Activated CD4-positive, alpha-beta T cell treated with anti-CD3 and anti-CD28 coated beads, Interleukin-2, amount 10 ng/mL, durations not matched to agents 7 days and 5 days (primary cell): ENCODE measurements at places on chromosomes 12 and 14. TPM values are rescaled to one million over a fixed set of nuclear protein-coding genes. Genes with fewer than 3 reads are reported as not detected.
A peak's percentile ranks its signal among the peaks of the same experiment; 100 is the strongest.

Gene OR6C2
- not detected for total RNA-seq

- no peak for DNase-seq
Observed at GRCh38 chr14:100076133-100076532, 10.9 kb downstream of the EVL start.

- no peak for DNase-seq
Observed at GRCh38 chr14:62428429-62429203, 616.6 kb downstream of the KCNH5 start.

Gene LYZ
- not detected for total RNA-seq

Gene SLC38A4
- total RNA-seq, result not detected

Gene CFAP73
- total RNA-seq, result 0.37 TPM

DNA sequence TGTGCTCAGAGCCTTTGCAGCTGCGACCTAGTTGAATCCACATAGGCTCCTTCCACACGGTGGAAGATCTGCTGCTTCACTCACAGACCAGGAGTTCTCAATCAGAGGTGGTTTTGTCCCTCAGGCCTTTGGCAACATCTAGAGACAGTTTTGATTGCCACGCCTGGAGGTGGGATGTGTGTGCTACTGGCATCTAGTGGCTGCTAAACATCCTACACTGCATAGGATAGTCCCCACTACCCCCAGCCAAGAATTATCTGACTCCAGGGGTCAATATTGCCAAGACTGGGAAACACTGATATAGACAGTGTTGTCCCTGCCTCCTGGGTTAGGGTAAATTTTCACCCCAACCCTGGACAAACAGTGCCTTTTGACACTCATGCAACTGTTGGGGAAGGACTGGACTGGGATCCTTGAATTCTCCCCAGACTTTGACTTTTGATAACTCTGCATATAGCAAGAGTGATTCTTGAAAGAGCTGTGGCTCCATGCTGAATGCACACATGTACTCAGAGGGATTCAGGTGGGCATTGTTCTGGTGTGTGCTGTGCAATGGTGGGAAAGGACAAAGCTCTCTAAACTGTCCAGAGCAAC is 39.8 kb downstream of the BAZ2A start:
- peak; percentile 36 for DNase-seq

DNA sequence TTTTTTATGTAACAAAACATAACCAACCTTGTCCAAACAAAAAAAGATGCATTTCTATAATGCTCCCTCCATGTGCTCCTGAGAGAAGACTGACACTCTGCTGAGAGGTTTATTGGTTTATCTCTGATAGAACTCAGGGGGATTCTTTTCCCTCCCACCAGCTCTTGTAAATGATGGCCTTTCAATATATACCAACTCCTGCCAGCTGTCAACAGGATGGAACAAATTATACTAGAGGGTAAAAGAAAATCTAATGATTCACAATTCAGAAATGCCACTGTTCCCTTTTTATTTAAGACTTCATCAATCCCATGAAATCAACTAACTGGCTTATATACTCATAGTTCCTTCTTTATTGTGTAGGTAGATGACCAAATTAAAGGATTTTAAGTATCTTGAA is 25.4 kb downstream of the PSMC1 start:
- no peak for DNase-seq

DNA sequence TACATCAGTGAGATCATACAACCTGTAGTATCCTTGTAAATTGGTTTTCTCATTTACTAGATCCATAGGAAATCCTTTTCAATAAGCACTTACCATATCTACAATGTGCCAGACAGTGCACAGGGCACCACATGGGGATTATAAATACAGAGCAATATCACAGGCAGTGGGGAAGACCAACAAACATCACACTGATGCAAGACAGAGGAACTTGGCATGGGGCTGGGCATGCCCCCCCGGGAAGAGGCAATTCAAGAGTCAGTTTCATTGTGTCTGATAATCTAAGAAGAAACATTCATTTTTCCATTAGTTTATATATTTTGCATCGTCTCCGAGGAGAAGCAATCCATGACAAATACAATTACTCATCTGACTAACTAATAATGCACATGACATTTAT is 16.2 kb downstream of the NT5DC3 start:
- no peak for DNase-seq

Gene SERPINA12
- not detected for total RNA-seq

DNA sequence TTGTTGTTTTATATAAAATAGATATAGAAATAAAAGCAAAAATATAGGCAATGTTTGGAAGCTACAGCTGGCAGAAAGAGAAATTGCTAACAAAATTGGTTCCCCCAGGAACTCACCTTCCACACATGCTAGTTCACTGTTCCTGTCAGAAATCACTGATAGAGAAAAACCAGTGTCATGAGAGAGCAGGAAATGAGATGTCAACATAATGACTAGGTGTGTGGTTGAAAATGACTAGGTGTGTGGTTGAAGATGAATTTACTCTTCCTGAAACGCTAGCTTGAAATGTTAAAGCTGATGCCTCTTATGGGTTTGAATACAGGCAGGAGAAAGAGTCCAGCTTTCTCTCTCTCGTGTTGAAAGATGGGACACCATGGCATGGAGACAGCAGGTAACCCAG is 216.3 kb downstream of the C12orf42 start:
- DNase-seq, result peak; percentile 9

- no peak for DNase-seq
Observed at GRCh38 chr12:109952160-109952858, 43.9 kb downstream of the GIT2 start.

GRCh38 chr14:79749065-79749464 is 462.2 kb downstream of the DIO2 start:
- DNase-seq, result no peak
